Bronchial smooth muscle cell (primary cell): ENCODE measurements at places on chromosomes 1 and 21. TPM values are rescaled to one million over a fixed set of nuclear protein-coding genes. Genes with fewer than 3 reads are reported as not detected.

Gene PCNX2
- total RNA-seq: 60.7 and 87.2 TPM in 2 replicates

Gene AMY1B
- total RNA-seq: not detected in 2 replicates

Gene MYOG
- 0.09 TPM in 1 of 2 replicates, not detected in the other for total RNA-seq

Gene OPRD1
- not detected in 2 replicates for total RNA-seq

Gene F13B
- not detected in 2 replicates for total RNA-seq

Gene ENO1
- 729 and 886 TPM in 2 replicates for total RNA-seq

Gene TEKT2
- total RNA-seq: under 0.01 and 0.09 TPM in 2 replicates

Gene IGSF3
- total RNA-seq: under 0.01 and 0.26 TPM in 2 replicates

Gene EFNA1
- total RNA-seq: 0.86 and 1.3 TPM in 2 replicates

Gene LCE1C
- total RNA-seq: not detected in 2 replicates

Gene PAPPA2
- 0.47 and 2.8 TPM in 2 replicates for total RNA-seq

Gene AGMAT
- total RNA-seq: 0.26 and 0.79 TPM in 2 replicates
